Fibroblast of skin of left biceps (primary cell): ENCODE measurements at places on chromosomes 13 and 19.

DNA sequence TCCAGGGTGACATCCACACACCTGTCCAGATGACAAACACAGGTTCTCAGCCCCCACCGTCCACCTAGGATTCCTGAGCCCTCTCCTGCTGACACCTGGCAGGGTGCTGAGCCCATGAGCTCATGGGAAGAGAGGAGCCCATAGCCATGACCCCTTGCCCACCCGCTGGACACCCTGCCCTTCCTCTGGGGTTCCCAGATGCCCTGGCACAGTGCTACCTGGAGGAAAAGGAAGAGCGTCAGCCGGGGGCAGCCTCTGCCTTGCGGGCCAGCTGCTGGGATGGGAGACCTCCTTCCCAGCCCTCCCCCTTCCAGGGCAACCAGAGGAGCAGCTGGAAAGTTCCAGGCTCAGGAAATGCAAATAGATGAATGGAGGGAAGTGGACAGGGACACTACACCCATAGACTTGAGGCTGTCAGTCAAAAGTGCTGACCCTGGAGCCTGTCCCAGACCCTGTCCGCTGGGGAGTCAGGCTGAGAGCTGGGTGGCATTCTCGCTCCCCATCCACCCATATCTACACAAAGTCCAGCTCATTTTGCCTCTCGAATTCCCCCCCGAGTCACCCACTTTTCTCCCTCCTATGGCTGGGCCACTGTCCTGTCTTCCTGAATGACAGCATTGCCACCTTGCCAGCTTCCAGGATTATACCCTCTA lies 12.3 kb upstream of the ARHGEF18 start:
- no peak for DNase-seq

- DNase-seq, result no peak
Measured at GRCh38 chr13:90889906-90890834, 457.3 kb upstream of the MIR17HG start.

- DNase-seq, result no peak
Measured at GRCh38 chr19:920051-920864, 3.1 kb downstream of the KISS1R start.

DNA sequence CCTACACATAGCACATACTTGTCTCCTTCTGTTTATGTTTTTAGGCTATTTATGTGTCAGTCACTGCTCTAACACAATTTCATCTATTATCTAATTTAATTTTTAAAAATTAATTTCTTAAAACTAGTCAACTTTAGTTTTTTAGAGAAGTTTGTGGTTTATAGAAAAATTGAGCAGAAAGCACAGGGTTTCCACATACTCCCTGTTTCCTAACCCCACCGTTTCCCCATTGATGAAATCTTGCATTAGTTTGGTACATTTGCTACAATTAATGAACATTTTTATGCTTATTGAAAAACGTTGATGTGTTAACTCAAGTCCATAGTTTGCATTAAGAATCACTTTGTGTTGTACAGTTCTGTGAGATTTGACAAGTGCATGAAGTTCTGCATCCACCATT lies 53.5 kb downstream of the TNFSF13B start:
- no peak for DNase-seq
